ENCODE measurements at places on chromosomes 16 and 17.
A peak's percentile ranks its signal among the peaks of the same experiment; 100 is the strongest.

GRCh38 chr17:70797166-70797565, 627.8 kb downstream of the KCNJ2 start:
- DNase-seq: no peak
- no peaks in the 10 kb centered on the region for H3K36me3 ChIP-seq
- H3K4me3 ChIP-seq: no peak overlapping the region
- no peak overlapping the region for H3K27ac ChIP-seq

- H3K4me1 ChIP-seq: no peaks in the 10 kb centered on the region
- H3K27ac ChIP-seq: no peak overlapping the region
- H3K27me3 ChIP-seq: no peaks in the 10 kb centered on the region
- H3K4me3 ChIP-seq: no peak overlapping the region
Measured at GRCh38 chr17:55870044-55870443, 119.2 kb downstream of the PCTP start.

DNA sequence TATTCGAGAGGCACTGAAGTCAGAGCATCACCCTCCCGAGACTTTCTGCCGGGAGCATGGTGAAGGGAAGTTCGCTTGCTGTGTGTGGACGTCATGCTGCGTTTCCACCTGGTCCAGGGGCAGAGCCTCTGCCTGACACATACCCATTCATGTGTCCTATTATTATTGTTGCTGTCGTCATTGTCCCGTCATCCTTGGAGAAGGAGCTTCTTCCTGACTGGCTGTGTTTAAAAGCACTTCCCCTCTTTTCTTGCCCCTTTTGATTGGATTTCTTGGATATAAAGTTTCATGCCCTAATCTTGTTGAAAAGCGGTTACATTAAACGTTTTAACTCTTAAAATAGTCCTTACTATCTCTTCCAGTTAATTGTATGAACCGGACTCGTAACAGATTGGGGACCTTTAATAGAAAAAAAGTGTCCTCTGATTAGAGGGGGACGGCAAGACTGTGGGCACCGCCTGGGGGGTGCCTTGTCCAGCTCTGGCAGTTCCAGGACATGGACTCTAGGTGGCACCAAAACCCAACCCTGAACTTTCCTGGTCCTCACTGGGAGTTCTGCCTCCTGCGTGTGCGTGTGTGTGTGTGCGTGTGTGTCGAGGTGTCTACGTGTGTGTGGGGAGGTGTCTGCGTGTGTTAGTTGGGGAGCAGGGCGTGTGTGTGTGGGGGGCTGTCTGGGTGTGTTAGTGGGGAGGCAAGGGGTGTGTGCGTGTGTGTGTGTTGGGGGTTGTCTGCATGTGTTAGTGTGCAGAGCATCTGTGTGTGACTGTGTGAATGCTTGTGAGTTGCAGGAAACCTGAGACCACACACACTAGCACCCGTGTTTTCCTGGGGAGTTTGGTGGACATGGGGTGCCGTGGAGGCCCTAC, 133.3 kb upstream of the CIBAR2 start:
- H3K4me3 ChIP-seq: no peak overlapping the region
- H3K27ac ChIP-seq: no peak overlapping the region
- no peaks in the 10 kb centered on the region for H3K4me1 ChIP-seq
- no peaks in the 10 kb centered on the region for H3K36me3 ChIP-seq

DNA sequence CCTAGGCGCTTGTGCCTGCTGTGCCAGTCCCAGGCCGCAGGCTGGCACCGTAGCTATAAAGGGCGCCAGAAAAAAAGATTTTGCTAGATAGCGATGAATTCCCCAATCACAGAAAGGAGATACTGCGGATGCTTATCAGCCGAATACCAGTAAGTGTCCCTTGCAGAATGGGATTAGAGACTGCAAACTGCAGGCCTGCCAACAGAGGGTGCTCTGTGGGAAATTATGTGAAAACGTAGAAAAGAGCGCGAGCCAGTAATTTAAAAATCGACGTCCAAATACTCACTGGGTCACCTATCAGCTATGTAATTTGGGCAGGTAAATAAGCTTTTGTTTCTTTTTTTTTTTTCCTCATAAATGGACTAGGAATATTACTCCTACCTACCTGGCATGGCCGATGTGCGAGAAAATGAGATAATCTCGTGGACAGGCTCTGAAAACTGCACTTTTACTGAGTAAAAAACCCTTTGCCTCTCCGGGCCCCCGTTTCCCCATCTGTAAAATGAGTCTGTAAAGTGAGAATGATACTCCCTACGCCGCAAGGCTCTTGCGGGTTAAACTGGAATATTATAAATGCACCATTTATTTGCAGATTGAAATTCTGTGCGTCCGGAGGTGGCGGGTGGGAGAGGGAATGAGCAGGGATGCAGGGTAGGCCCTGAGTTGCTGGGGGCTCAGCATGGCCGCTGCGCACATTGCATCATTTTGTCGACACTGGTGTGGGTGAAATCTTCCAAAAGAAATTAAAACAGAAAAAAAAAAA, 1.2 kb upstream of the COG1 start:
- peak overlapping the region; percentile 77 for H3K27ac ChIP-seq
- peaks cover 14% of the 10 kb centered on the region for H3K4me1 ChIP-seq
- H3K36me3 ChIP-seq: peaks cover 3% of the 10 kb centered on the region
- H3K4me3 ChIP-seq: peak overlapping the region; percentile 96
- no peaks in the 10 kb centered on the region for H3K27me3 ChIP-seq

DNA sequence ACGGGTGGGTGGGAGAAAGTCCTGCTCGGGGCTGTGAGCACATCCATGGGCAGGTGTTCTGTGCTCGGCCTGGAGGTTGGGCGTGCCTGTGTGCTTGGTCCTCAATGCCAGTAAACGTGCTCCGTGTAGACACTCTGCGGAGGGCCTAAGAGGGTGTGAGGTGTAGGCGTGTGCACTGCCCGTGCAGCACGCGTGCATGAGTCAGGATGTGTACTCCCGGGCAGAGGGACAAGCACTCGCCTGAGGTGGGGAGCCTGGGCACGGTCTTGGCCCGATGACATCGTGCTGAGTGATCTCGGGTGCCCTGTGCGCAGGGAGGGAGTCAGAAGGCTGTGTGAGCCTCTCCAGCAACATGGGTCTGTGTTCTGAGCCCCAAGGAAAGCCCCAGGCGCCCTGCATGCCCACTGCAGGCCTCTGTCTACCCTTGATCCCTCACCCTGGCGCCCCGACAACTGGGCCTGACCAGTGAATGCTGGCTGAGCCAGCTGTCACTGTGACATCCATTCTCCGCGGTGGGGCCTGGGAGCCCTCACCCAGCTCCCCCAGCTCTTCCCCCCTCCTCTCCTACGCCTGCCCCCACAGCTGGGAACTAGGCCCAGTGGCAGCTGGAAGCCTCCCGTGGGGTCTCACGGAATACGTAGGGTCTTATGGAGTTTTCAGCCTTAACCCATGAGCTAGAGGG, 23.5 kb upstream of the NXPH3 start:
- H3K36me3 ChIP-seq: no peaks in the 10 kb centered on the region
- H3K4me3 ChIP-seq: no peak overlapping the region
- DNase-seq: peak; percentile 60
- H3K27ac ChIP-seq: no peak overlapping the region

DNA sequence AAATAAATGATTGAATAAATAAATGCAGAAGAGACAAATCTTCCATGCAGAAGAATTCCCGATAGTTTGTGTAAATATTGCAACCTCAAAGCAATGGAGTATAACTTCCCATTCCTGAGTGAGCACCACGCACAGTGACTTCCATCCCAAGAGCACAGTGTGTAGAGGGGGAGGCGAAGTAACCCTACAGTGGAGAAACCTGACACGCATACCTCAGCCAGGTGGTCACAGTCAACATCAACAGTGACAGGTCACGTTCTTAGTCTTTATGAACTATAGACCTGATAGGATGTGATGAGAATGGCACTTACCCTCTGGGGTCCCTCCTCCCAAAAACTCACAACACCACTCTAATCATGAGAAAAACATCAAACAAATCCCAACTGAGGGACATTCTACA, 111.6 kb downstream of the DYNLRB2 start:
- no peaks in the 10 kb centered on the region for H3K27me3 ChIP-seq
- no peak overlapping the region for H3K4me3 ChIP-seq
- no peak overlapping the region for H3K27ac ChIP-seq
- no peaks in the 10 kb centered on the region for H3K36me3 ChIP-seq
- no peak for DNase-seq
- no peaks in the 10 kb centered on the region for H3K4me1 ChIP-seq

GRCh38 chr16:72112906-72113615, 19.4 kb downstream of the DHX38 start:
- no peak for DNase-seq
- no peak overlapping the region for H3K4me3 ChIP-seq
- H3K27me3 ChIP-seq: no peaks in the 10 kb centered on the region
- H3K4me1 ChIP-seq: no peaks in the 10 kb centered on the region

GRCh38 chr17:79670537-79671084, 59.8 kb upstream of the RBFOX3 start:
- peaks cover 7% of the 10 kb centered on the region for H3K27me3 ChIP-seq
- DNase-seq: no peak
- H3K36me3 ChIP-seq: no peaks in the 10 kb centered on the region
- H3K4me1 ChIP-seq: no peaks in the 10 kb centered on the region

- H3K27me3 ChIP-seq: no peaks in the 10 kb centered on the region
- peaks cover 7% of the 10 kb centered on the region for H3K4me1 ChIP-seq
- H3K36me3 ChIP-seq: no peaks in the 10 kb centered on the region
- no peak overlapping the region for H3K4me3 ChIP-seq
Measured at GRCh38 chr16:66155933-66156332, 210.6 kb upstream of the CDH5 start.

GRCh38 chr17:48352630-48353029, 77.4 kb downstream of the SKAP1 start:
- H3K36me3 ChIP-seq: no peaks in the 10 kb centered on the region
- no peak for DNase-seq
- H3K27me3 ChIP-seq: peaks cover 30% of the 10 kb centered on the region
- no peaks in the 10 kb centered on the region for H3K4me1 ChIP-seq

DNA sequence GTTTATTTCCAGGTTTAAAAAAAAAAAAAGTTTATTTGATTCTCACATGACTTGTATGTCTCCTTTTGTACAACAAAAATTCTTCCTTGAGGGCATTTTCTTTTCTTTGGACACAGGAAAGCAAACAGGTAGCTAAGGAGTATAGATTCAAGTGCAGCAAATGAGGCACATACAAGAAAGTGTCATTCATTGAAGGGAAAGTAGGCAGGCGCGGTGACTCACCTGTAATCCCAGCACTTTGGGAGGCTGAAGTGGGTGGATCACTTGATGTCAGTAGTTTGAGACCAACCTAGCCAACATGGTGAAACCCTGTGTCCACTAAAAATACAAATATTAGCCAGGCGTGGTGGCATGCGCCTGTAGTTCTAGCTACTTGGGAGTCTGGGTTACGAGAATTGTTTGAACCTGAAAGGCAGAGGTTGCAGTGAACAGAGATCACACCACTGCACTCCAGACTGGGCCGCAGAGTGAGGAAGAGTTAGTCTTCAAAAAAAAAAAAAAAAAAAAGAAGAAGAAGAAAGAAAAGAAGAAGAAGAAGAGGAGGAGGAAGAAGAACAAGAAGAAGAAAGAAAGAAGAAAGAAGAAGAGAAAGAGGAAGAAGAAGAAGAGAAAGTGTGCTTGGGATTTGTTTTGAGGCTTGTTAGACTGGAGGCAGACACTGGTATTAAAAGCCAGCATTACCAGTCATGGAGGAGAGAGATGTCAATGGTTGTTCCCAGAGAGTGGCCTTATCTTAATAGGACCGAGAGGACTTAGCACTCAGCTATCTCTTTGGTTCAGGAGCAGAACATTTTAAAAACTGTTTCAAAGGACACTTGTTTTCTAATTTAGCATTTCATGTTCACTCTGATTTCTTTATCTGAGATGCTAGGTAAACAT, 19.7 kb downstream of the GINS3 start:
- no peaks in the 10 kb centered on the region for H3K4me1 ChIP-seq
- H3K27ac ChIP-seq: no peak overlapping the region
- DNase-seq: no peak
- no peaks in the 10 kb centered on the region for H3K36me3 ChIP-seq
- H3K4me3 ChIP-seq: no peak overlapping the region
- H3K27me3 ChIP-seq: no peaks in the 10 kb centered on the region

DNA sequence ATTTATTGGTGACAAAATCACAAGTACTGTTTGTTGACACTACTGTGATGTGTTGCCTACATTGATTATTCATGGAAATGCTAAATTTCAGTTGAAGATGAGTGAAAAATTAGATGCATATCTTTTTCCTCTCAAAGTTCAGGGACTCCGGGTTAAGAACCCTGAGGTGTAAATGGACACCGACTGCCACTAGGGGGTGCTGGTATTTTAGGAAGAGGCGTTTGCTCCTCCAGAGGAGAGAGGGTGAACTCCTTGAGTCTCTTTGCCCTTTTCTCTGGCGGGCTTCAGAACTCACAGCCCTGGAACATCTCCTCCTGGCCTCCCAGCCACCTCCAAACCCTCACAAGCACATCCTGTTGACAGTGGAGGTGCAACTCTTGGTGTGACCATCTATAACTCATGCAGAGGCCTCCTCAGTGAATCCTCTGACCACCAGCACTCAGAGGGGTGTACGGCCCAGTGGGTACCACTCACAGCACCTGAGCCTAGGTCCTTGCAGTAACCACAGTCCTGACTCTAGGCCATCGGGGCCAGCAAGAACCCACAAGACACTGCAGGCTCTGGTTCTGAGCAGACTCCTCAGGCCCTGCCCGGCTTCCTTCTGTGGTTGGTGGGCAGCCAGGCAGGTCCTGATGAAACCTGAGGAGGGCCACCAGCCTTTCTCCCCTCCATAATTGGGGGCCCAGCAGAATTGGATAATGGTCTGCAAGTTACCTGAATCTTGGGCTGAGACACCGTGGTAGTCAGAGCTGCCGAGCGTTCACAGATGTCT, 26.2 kb upstream of the PIK3R5 start:
- H3K4me3 ChIP-seq: no peak overlapping the region
- peaks cover 5% of the 10 kb centered on the region for H3K27me3 ChIP-seq
- H3K27ac ChIP-seq: no peak overlapping the region
- H3K4me1 ChIP-seq: no peaks in the 10 kb centered on the region
- H3K36me3 ChIP-seq: no peaks in the 10 kb centered on the region

DNA sequence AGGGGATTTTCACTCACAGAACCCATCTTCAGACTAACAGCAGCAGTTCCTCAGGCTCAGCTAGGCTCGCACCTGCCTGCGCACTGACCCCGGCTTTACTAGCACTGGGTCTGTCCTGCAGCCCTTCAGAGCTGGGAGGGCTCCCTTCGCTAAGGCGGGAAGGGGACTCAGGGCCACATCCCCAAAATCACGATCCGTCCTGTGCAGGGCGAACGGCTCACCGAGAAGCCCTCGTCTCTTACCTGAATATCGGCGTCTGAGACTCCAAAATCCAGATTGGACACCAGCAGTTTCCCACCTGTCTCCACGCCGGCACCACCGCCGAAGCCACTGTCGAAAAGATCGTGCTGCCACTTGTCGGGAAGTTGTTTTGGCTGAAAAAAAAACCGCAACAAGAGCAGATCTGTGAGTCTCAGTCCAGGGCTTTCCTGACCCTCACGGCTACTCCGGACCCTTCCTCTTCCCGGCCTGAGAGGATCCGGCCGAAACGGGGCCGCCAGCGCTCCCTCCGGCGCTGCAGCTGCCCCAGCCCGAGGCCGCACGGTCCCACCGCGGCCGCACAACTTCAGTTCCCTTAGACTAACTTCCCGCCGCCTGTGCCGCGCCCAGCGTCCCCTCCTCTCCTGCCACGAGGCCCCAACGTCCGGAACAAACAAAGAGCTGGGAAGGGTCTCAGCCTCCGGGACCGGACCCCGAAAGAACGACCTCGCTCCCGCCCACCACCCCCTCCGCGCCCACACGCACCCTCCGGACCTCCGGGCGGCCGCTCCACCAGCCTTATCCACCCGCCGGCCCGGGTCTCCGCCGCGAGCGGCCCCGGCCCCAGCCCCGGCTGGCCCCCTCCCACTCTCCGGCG, 711 bp downstream of the ALYREF start:
- peaks cover 59% of the 10 kb centered on the region for H3K36me3 ChIP-seq
- H3K27ac ChIP-seq: peak overlapping the region; percentile 87
- H3K4me1 ChIP-seq: peaks cover 26% of the 10 kb centered on the region
- DNase-seq: no peak
- peak overlapping the region; percentile 91 for H3K4me3 ChIP-seq
